Activated T-cell treated with anti-CD3 and anti-CD28 coated beads for 48 hours (primary cell): ENCODE measurements at places on chromosomes 11 and 22.

DNA sequence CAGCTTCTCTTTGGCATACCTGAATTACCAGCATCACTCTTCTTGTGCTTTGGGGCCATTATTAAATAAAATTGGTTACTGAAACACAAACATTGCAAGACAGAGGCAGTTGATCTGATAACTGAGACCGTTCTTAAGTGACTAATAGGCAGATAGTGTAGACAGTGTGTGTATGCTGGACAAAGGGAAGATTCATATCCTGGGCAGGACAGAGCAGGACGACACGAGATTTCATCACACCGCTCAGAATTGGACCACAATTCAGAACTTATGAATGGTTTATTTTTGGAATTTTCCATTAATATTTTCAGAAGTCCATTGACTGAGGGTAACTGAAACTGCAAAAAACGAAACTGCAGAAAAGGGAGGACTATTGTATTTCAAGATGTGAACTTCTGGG lies 68.6 kb downstream of the LDLRAD3 start:
- DNase-seq = no peak

- DNase-seq = no peak
Observed at GRCh38 chr11:23100726-23101125, 240.5 kb upstream of the CCDC179 start.

DNA sequence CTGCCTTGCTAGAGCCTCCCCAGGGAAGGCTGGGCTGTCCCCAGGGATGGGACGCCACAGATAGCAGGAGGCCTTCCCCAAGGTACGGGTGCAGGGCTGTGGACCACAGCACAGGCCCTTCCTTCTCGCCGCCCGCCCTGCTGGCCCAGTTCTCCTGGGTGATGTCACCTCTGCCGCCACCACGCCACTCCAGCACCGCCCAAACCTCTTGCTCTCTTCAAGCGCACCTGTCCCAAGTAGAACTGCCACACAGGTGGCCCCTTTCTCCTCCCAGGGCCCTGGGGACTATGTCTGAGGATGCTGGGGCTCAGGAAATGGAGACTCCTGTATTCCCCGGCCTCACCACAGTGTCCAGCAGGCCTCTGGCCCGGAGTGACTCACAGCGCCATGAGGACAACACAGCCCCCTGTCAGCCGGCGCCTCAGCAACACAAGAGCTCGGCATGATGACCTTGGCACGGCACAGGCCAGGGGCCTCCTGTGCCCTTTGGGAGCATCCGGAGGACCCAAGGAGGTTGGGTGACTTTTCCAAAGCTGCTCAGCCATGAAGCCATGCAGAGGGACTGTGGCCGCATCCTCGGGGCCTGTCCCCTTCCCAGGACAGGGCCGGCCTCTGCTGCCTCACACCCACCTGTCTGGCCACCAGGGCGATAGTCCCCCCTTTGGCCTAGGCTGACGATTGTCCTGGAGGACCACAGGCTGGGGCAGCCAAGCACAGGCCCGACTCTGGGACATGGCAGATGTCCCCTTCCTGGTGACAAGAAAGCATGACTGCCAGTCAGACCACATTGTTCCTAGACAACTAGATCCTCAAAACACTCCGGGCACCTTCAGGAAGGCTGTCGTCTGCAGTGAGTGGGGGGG lies 1023.5 kb downstream of the BRD1 start:
- DNase-seq = no peak

DNA sequence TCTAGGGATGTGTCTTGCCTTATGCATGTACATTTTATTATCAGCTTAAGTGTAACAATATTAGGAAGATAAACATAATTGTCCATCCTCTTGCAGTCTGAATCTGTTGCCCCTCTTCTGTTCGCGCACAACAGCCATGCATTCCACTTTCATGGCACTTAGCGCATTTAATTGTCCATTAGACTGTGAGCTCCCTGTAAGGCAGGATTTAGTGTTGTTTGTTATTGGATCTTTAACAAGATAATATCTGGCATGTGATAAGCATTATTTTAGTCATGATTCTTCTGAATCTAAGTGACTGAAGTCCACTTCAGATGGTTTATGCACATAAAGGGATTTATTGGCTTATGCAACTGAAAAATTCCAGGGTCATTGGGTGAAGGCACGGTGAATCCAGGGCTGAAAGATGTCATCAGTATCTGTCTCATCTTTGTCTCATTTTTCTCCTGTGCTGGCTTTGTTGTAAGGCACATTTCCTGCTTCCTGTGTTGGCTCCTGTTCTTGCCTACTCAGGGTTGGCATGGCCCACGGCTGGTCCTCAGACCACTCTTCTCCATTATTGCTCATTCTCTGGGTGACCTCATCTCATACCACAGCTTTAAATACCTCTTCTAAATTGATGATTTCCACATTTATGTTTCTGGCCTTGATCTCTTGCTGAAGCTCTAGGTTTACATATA lies 37.6 kb downstream of the ATXN10 start:
- no peak for DNase-seq

DNA sequence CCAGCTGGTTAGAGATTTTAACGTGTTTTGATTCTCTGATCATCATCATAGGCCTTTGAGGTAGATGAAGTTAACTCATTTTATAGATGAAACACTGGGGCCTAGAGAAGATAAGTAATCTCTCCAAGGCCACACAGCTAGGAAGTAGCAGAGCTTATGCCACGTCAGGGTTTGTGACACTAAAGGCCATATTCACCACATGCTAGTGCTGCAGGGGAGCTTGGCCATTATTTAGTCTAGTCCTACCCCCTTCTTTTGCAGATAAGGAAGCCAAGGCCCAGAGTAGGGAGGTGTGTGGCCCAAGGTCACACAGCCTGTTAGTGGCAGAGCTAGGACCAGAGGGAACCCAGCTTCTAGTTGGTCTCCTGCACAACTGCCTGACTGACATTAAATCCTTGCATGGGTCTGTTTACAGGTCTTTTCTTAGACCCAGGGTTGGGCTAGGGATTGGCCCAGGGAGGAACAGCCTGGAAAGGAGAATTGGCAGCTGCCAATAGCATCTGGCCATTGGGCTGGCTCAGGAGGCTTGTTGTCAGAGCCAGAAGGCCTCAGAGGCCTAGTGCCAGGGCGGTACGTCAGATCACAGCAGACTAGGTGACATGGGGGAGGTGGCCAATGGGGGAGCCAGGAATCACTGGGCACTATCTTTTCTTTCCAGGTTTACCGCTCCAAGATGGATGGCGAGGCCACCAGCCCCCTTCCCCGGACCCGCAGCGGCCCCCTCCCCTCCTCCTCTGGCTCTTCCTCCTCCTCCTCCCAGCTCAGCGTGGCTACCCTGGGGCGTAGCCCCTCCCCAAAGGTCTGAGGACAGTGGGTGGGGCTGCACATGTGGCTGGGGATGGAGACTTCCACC lies 36.0 kb downstream of the PHLDB1 start:
- DNase-seq = no peak
